ENCODE measurements at places on chromosomes 6 and 20. TPM values are rescaled to one million over a fixed set of nuclear protein-coding genes. Genes with fewer than 3 reads are reported as not detected.

GRCh38 chr6:76381612-76382011 is 309.1 kb upstream of the IMPG1 start:
- no peaks in the 10 kb centered on the region for H3K4me1 ChIP-seq
- H3K27ac ChIP-seq, result no peak overlapping the region

GRCh38 chr6:15312500-15312899 is 66.6 kb downstream of the JARID2 start:
- peaks cover 61% of the 10 kb centered on the region for H3K4me1 ChIP-seq
- H3K27ac ChIP-seq, result no peak overlapping the region
- no peaks in the 10 kb centered on the region for H3K36me3 ChIP-seq
- no peak overlapping the region for H3K4me3 ChIP-seq
- DNase-seq, result no peak

The NOX3 gene
- not detected for total RNA-seq

DNA sequence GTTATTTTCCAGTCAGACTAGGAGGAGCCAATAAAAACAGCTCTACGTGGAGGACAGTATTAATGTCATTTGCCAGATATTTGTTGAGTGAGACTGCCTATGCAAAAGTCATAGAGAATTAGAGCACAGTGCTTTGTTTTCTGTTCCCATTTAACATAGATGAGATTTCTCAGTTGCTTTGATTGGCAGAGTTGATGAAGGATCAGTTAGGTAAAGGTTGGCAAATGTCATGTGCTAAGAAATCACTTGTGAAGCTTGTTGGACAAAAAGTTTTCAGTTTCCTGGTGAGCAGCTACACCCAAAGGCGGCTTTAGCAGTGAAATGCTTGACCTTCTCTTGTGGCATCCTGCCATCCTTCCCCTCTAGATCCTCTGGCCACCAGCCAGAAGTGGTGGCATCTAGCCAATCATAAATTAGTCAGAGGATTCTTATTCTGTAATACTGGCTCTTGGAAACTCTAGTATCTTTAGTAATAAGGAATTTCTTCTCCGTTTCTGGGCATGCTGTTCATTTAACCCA is 37.0 kb downstream of the BCKDHB start:
- no peak overlapping the region for H3K27ac ChIP-seq
- no peak for DNase-seq
- no peak overlapping the region for H3K4me3 ChIP-seq
- no peaks in the 10 kb centered on the region for H3K36me3 ChIP-seq
- no peaks in the 10 kb centered on the region for H3K27me3 ChIP-seq

DNA sequence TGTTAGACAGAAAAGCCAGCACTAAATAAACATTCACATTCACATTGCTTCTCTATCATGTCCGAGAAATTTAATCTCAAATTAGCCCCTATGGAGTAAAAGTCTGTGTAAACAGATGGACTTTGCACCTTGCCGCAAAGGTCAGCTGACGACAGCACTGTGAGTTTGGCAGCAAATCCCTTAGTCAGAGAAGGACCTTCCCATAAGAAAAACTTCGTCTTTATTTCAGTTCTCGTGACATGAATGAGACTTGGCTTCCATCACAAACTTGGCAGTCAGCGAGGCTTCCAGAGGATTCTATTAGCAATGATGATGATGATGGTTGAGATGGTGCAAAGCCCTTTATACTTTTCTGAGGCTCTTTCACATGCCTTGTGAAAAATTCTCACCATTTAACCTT is 133.7 kb upstream of the IFNGR1 start:
- H3K27me3 ChIP-seq, result no peaks in the 10 kb centered on the region
- no peak for DNase-seq
- no peak overlapping the region for H3K4me3 ChIP-seq
- H3K27ac ChIP-seq, result no peak overlapping the region

DNA sequence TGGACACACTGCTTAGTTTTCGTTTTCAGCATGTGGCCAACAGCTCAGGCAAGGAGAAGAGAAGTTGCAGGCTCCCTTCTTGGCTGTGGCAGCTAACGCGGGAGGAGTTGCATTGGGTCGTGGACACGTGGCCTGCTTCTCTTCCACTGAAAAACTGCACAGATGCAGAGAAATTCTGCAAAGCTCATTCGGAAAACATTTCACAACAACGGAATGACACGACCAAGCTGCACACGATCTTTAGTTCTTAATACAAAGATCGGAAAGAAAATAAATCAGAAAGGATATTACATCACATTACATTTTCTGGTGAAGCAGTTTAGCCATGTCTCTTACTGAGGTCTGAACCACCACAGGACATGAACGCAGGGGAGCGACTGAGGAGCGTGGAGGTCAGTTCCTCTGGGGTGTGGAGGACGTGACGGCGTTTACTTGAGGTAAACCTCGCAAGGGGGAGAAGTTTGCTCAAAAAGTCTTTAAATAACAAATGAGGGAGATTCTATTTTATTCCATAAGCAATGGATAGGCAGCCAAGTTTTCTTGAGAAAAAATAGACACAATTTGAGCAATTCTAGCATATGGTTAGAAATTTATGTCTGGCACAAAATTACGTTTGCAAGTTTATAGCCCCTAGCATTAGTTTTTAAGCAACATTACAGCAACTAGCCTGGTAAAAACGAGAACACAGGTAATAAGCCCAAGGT is 178.3 kb downstream of the THBS2 start:
- peaks cover 46% of the 10 kb centered on the region for H3K4me1 ChIP-seq
- H3K27me3 ChIP-seq, result no peaks in the 10 kb centered on the region
- no peaks in the 10 kb centered on the region for H3K36me3 ChIP-seq
- no peak overlapping the region for H3K4me3 ChIP-seq

The CAP2 gene
- total RNA-seq, result 55.2 TPM
